ENCODE measurements at places on chromosomes 3 and 15. TPM values are rescaled to one million over a fixed set of nuclear protein-coding genes. Genes with fewer than 3 reads are reported as not detected.
A peak's percentile ranks its signal among the peaks of the same experiment; 100 is the strongest.

GRCh38 chr3:191634902-191635301, 173.9 kb downstream of the PYDC2 start:
- no peaks in the 10 kb centered on the region for H3K4me1 ChIP-seq
- DNase-seq: no peak
- H3K36me3 ChIP-seq: no peaks in the 10 kb centered on the region
- H3K27me3 ChIP-seq: no peaks in the 10 kb centered on the region

GRCh38 chr3:100575704-100576103, 33.7 kb upstream of the ADGRG7 start:
- DNase-seq: no peak
- H3K4me3 ChIP-seq: no peak overlapping the region
- H3K27me3 ChIP-seq: no peaks in the 10 kb centered on the region
- H3K36me3 ChIP-seq: no peaks in the 10 kb centered on the region

DNA sequence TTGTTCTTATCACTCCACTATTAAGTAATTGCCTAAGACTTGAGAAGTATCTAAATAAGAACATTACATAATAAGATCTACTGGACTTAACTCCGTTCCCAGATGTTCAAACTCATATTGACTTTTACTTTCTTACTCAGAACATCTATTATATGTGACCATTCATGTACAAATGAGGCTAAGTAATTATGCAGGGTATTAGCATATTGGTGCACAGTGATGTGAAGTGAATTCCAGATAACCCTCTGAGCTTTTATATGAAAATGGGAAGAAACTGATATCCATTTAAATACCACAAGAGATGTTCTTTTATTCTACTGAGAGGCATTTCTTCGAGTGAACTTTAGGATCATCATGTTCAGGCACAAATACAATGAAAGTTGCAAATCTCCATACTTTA, 135.7 kb downstream of the ZPLD1 start:
- no peak overlapping the region for H3K4me3 ChIP-seq
- no peak overlapping the region for H3K27ac ChIP-seq
- DNase-seq: no peak
- H3K4me1 ChIP-seq: no peaks in the 10 kb centered on the region
- no peaks in the 10 kb centered on the region for H3K36me3 ChIP-seq
- no peaks in the 10 kb centered on the region for H3K27me3 ChIP-seq

DNA sequence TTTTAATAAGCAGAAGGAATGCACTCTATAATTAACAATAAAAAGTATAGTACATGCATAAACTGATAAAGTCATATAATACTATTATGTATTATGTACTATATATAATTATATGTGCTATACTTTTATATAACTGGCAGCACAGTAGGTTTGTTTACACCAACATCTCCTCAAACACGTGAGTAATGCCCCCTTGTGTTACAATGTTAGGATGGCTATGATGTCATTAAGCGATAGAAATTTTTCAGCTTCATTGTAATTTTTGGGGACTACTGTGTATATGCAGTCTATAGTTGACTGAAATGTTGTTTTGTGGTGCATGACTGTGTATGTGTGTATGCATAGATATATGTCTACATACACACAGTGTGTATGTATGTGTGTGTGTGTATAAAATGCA, 100.6 kb downstream of the SLMAP start:
- H3K4me1 ChIP-seq: no peaks in the 10 kb centered on the region
- peaks cover 6% of the 10 kb centered on the region for H3K36me3 ChIP-seq
- no peak overlapping the region for H3K4me3 ChIP-seq

MELTF gene
- total RNA-seq: 2.3 TPM

GRCh38 chr15:73926219-73927002, at the start of gene LOXL1:
LOXL1 (plus strand) TSS chr15:73926462; CDS start chr15:73926784, 322 bp downstream.
- no peak within 1 kb of the TSS for H3K27ac ChIP-seq
- H3K36me3 ChIP-seq: no peaks in the 10 kb centered on the region

RBP2 gene
- not detected for total RNA-seq

DNA sequence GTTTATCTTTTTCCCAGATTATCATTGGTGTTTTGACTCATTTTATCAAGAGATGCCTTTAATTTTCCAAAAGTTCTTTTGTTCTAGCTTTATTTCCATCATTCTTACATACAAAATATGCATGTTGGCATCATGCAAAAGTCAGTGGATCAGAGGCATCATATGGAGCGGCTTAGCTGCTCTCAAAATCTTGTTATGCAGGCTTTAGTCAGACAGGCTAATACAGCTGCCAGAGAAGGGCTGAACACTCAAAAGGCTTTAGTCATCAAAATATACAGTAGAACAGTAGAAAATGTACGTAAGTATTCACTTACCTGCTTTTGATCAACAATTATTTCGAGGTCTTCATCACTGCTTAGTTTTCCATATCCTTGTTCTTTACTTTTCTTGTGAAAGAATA, 65.5 kb downstream of the PEX5L start:
- no peaks in the 10 kb centered on the region for H3K36me3 ChIP-seq
- H3K4me1 ChIP-seq: no peaks in the 10 kb centered on the region
- DNase-seq: no peak
- H3K27ac ChIP-seq: no peak overlapping the region

CADM2 gene
- not detected for total RNA-seq

DNA sequence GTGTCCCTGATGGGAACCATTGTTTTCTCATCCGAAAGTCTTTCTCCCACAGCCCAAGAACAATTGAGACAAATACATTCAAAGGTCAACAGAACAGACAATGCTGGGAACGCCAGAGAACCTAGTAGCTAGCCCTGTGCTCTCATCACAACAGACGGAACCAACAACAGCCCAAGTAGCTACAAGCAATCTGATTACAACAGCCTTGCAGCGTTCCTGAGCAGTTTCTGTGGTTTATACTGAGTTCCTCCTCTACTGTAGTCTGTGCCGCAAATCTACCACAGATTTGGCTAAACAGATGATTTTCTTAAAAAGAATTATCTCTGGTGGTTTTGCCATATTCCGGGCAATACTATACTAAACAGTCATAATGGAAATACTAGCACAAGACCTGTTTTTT, 435.6 kb downstream of the MECOM start:
- DNase-seq: peak; percentile 88
- no peaks in the 10 kb centered on the region for H3K36me3 ChIP-seq
- H3K27me3 ChIP-seq: no peaks in the 10 kb centered on the region
- H3K4me1 ChIP-seq: peaks cover 27% of the 10 kb centered on the region

DNA sequence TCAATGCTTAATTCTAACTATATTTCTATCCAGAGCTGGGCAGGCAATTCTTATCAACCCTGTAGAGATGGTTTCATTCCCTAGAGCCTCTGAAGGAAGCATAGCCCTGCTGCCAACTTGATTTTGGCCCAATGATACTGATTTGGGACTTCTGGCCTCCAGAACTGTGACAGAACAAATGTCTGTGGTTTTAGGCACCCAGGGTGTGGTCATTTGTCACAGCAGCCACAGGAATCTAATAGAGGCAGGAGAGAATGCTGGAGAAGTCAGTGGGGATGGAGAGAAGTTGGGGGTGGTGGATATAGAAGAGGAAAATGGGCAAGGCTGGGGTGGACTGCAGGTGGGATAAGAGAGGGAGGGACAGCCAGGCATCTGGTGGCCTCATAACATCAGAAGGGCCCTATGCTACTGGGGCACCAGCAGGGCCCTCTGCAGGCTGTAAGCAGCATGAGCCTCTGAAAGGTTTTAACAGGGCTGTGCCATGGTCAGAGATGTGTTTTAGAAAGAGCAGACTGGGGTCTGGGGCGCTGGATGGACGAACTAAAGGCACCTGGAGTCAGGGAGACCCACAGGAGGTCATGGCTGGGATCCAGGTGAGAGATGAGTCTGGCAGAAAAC, 19.8 kb downstream of the MRPS11 start:
- no peaks in the 10 kb centered on the region for H3K27me3 ChIP-seq
- H3K4me1 ChIP-seq: no peaks in the 10 kb centered on the region
- H3K27ac ChIP-seq: no peak overlapping the region
- H3K4me3 ChIP-seq: no peak overlapping the region
- no peaks in the 10 kb centered on the region for H3K36me3 ChIP-seq
- DNase-seq: no peak

DNA sequence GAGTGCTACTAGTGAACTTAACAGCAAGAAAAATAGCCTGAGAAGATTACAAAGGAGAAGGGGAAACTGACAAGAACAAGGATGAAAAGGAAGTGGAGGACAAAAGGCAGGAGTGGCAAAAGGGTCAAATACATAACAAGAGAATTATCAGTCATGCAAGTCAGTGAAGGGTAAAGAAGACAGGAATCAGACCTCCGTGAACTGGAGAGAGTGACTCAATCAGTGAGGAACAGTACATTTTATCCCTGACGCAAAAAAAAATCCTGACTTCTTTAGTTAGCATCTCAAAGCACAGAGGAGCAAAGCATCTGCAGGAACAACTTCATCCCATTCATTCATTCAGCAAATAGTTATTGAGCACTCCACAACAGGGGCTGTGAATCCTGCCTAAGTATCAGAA, 97.8 kb downstream of the SST start:
- no peak overlapping the region for H3K4me3 ChIP-seq
- no peak for DNase-seq
- no peaks in the 10 kb centered on the region for H3K36me3 ChIP-seq
- H3K4me1 ChIP-seq: no peaks in the 10 kb centered on the region
- H3K27ac ChIP-seq: no peak overlapping the region

DNA sequence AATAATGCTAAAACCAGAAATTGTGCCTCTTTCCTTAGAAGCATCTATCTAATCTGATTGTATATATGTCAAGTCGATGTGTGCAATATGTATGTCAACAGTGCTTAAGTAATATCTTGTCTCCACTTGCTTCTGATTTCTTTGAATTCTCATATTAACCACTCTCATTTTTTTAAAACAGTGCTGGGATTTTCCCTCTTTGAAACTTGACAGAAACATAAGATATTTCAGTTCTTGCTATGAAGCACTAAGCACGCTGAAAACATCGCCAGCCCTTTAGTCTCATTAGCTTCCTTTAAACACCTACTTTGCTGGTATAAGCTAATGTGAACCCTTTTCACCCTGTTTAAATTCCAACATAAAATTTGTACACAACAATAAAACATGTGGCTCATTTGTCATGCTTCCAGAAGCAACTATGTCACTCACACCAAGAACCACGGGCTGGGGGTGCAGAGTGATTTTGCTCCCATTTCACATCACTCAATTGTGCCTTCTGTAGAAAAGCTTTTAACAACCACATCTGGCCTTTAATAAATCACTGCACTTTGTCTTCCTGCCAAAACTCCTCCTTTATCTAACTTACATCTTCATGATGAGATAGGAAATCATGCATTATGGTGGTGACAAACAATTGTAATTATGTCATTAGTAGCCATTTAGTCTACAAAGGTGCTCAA, 185.2 kb downstream of the FOXP1 start:
- H3K27ac ChIP-seq: no peak overlapping the region
- H3K4me3 ChIP-seq: no peak overlapping the region
- H3K36me3 ChIP-seq: no peaks in the 10 kb centered on the region
- DNase-seq: peak; percentile 24

DNA sequence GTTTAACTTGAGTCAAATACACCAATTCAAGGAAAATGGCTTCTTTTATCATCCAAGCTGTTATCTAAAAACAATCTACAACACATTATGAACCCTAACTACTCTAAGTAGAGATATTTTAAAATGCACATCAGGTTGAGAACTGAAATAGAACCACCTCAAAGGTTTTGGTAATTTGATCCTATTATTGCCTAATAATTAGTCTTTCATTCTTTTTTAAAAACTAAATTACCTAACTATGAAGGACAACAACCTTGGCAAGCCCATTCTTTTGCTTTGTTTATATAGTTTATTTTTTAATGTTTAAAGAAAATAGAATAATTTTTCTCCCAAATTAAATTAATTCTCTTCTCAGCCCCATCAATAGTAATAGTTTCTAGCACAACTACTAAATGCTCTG, 61.1 kb upstream of the PPIB start:
- H3K27ac ChIP-seq: no peak overlapping the region
- no peaks in the 10 kb centered on the region for H3K4me1 ChIP-seq
- H3K4me3 ChIP-seq: no peak overlapping the region
- no peaks in the 10 kb centered on the region for H3K36me3 ChIP-seq
- DNase-seq: no peak

DNA sequence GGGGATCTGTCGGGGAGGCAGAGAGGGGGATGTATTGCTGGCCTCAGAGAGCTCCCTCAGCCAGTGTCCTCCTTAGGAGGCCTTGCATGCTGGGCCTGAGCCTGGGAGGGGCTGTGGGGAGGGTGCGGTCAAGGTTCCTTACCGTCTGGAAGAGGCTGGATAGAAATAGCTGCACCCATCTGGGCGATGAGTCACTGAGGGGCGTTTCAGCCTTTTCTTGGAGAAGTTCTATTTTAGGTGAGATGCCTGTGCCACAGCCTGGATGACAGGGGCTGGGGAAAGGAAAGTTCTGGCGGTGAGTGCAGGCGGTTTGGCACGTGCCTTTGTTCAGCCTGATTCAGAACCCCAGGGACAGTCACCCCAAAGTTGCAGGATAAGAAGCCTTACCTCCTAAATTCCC, 35.7 kb upstream of the APEH start:
- no peaks in the 10 kb centered on the region for H3K36me3 ChIP-seq
- no peaks in the 10 kb centered on the region for H3K4me1 ChIP-seq
- H3K4me3 ChIP-seq: no peak overlapping the region
- DNase-seq: no peak
- H3K27me3 ChIP-seq: peaks cover 2% of the 10 kb centered on the region

VIPR1 gene
- 3.8 TPM for total RNA-seq

- no peak for DNase-seq
- no peaks in the 10 kb centered on the region for H3K4me1 ChIP-seq
- no peaks in the 10 kb centered on the region for H3K36me3 ChIP-seq
- H3K27ac ChIP-seq: no peak overlapping the region
- H3K27me3 ChIP-seq: peaks cover 88% of the 10 kb centered on the region
Measured at GRCh38 chr15:89401631-89402517, 67.2 kb upstream of the POLG start.

GRCh38 chr3:156483426-156483825, 71.5 kb downstream of the SSR3 start:
- peaks cover 25% of the 10 kb centered on the region for H3K4me1 ChIP-seq
- H3K27me3 ChIP-seq: no peaks in the 10 kb centered on the region
- peak overlapping the region; percentile 28 for H3K27ac ChIP-seq
- peak; percentile 52 for DNase-seq

DNA sequence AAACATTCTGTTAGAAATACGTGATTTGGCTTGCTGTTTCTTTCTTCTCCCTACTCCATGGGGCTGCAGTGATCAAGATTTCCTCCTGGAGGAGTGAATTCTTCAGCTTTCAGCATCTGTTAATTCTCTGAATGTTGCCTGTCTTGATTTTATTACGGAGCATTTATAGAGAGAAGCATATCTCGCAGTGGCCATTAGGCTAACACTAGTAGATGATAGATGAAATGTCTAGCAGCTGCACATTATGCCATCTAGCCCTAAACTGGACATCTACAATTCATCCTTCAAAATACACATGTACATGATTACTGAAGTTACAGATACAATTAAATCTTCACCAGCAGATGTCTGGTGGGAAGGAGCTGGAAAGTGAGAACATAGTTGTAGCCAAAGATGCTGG, 769.8 kb upstream of the NECTIN3 start:
- no peak overlapping the region for H3K4me3 ChIP-seq
- no peaks in the 10 kb centered on the region for H3K4me1 ChIP-seq
- H3K27ac ChIP-seq: no peak overlapping the region
- H3K36me3 ChIP-seq: no peaks in the 10 kb centered on the region

GRCh38 chr15:62734706-62735105, 307.8 kb upstream of the TPM1 start:
- DNase-seq: no peak
- H3K4me1 ChIP-seq: no peaks in the 10 kb centered on the region
- H3K4me3 ChIP-seq: no peak overlapping the region
- H3K27ac ChIP-seq: no peak overlapping the region
- no peaks in the 10 kb centered on the region for H3K36me3 ChIP-seq

- H3K27ac ChIP-seq: no peak overlapping the region
- DNase-seq: no peak
- H3K4me3 ChIP-seq: no peak overlapping the region
- H3K27me3 ChIP-seq: no peaks in the 10 kb centered on the region
Measured at GRCh38 chr15:58732625-58733363, 16.7 kb downstream of the ADAM10 start.

All from endothelial cell of umbilical vein (primary cell).